CD4-positive, alpha-beta T cell treated with Interleukin-21 for 1 hour (primary cell): ENCODE measurements at places on chromosomes 4 and X.

DNA sequence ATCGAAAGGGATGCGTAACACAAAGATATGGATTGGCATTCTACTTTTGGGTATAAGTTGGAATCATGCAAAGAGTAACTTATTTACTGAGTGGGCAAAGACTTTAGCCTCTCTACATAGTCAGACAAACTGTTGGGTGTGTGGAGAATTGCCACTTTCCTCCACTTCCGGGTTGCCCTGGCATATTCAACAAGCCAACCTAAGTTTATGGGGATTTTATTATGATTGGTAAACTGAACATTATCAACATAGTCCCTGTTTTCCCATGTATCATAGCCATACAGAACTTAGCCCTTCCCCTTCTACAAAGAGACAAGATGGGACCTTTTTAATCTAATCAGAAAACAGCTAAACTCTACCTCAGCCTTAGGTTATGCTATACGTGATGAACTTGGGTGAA, 121.6 kb downstream of the AGTR2 start:
- DNase-seq: no peak

- no peak for DNase-seq
Measured at GRCh38 chr4:8862800-8863685, 8.6 kb downstream of the HMX1 start.

GRCh38 chr4:6526156-6526555, 48.8 kb upstream of the MAN2B2 start:
- DNase-seq: no peak

DNA sequence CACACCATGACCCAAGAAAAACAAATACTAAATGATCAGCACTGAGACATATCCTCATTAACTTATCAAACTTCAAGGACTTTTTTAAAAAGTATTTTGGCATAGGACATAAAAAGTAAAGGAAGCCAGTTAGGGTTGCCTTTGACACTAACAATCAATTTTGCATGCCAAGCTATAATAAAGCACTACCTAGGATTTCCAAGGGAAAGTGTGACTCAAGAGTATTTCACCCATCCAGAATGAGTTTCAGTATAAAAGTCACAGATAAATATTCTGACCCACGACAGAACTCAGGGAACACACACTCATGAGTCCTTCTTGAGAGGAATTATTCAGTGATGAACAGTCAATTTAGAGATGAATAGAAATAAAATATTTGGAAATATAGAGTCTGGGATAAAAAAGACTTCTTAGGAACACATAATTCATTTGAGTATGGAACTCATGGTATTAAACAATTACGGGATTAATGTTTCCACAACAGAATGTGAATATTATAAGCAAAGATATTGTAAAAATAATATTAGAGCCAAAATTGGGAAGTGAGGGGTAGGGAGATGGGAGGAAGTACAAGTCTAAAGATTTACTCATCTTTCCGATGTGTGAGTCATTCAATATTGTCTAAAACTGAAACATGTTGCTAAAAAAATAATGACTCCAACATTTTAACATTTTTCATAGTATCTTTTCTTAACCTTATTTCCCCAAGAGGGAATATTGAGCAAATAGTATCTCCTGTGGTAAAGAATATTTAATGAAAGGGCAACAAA, 143.5 kb upstream of the LNX1 start:
- no peak for DNase-seq

DNA sequence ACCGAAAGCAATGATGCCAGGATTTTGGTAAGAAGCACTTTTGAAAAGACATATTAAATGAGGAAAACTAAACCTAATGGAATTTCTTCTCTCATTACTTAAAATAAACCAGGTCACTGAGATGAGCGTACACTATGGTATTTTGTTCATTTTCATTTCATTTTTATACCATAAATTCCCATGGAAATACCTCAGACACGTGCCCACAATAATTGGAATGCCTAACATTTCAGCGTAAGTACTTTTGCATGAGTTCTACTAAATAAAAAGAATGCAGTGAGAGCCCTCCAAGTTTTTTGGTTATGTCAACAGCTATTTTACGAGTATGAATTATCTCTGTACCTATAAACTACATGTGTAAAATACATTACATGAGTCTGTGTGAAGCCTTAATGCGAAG, 3.2 kb downstream of the CAMK2D start:
- DNase-seq: no peak

GRCh38 chr4:38085751-38086150, 125.6 kb downstream of the PTTG2 start:
- no peak for DNase-seq

DNA sequence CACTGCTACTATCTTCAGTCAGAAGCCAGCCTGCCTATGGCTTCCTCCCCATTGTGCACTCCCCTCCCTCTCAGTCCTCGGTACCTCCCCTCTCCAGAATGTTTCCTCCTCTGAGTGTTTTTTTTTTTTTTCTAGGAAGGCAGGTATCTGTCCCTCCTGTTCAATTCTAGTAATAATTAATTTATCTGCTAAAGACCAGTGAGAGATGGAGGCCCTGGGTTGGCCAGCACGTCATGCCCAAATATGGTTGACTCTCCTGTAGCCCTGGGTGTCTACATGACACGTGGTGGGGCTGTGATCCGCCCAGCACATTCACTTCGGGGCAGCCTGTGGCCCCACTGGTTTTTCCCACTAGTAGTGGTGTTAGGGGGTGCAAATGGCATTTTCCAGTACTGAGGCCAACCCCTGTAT, 1.8 kb downstream of the FLNA start:
- peak; percentile 64 for DNase-seq

- DNase-seq: no peak
Measured at GRCh38 chr4:66604192-66604591, 933.9 kb upstream of the EPHA5 start.

- DNase-seq: no peak
Measured at GRCh38 chrX:136781180-136781797, 557 bp upstream of the ARHGEF6 start.

DNA sequence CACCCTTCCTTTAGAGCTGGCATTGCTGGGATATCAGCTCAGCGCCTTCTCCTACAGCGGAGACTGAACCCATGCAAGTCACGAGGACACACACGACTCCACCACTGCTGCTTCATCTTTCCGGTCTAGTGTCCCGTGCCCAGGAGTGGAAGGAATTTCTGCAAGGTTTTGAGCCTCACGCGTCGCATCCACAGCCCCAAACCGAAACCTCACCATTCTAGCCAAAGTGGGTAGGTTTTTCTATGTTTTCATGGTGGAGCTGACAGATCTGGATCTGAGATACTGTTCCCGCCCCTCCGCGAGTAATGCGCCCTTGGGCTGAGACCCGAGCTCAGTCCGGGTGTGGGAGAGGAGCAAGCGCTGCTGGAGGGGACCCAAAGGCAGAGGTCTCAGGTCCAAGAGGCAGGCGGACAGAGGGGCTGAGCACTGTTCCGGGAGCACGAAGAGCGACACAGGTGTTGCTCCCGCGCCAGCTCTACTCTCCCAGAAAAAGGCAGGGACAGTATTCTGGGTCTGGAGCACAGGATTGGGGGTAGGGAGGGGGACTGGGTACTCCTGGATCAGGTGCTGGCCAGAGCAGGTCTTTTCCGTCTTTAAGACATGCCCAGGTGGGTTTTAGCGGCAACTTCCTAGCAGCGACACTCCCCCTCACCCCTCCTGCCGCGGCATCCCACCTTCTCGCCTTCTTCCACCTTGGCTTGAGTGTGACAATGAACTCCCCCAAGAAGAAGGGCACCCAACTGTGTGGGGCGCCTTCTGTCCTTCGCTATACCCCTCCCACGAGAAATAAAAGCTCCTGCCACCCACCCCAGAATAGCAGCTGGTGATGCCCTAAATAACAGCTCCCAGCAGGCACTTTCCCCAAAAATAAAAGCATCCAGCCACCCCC, 1.8 kb downstream of the EPHA5 start:
- no peak for DNase-seq

- DNase-seq: no peak
Measured at GRCh38 chr4:186726426-186727168, 2.9 kb upstream of the FAT1 start.

DNA sequence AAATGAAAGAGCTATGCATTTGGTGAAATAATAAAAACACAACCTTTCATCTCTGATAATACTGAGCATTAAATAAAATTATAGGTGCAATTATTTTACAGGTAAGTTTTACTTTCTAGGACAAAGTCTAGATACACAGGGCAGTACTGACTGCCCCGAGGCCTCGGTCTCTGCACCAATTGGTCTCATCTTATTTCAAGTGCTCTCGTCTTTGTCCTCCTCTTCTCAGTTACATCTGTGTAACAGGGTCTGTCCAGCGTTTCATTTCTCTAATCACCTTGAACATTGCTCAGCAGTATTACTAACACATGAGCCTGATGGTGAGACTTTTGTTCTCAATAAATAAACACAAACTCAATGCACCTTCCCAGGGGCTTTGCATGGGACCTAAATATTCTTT, 44.5 kb downstream of the SORBS2 start:
- no peak for DNase-seq

DNA sequence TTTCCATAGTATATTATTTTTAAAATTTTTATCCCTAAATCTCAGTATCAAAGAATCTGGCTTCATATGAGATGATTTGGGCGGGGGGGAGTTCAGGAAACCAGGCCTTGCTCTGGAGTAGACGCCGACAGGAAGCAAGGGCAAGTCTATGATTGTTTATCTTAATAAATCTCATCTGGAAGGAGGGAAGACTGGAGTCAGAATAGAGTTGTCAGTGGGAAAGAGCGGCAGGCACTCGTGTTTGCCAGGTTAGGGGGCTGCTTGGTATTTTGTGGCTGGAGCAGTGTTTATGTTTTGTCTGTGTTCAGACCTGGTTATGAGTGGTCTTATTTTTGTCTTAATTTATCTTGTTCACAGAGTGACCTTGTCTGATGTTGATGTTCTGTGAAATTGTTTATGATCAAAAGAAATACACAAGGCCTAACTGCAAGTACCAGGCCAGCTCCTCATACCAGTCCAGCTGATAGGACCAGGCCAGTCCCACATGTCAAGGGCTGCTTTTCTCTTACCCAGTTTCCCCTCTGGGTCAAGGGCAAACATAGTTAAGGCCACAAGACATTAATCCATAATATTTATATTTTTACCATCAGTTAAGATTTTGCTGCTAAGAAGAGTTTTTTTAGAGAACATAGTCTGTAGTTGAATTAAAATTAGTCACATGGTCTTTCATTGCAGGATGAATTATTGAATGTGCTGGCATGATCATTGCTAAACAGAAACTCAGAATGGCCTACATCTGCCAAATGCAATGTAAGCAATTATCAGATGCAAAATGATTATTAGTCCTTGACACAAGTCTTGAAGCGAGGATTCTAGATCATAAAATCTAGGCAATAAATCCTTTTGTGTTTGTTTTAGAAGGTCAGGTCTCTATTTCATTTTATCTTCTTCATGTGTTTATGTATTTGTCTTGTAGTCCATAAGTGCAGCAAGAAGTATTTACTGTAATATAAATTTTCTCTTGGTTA, 176.5 kb downstream of the GASK1B start:
- no peak for DNase-seq

DNA sequence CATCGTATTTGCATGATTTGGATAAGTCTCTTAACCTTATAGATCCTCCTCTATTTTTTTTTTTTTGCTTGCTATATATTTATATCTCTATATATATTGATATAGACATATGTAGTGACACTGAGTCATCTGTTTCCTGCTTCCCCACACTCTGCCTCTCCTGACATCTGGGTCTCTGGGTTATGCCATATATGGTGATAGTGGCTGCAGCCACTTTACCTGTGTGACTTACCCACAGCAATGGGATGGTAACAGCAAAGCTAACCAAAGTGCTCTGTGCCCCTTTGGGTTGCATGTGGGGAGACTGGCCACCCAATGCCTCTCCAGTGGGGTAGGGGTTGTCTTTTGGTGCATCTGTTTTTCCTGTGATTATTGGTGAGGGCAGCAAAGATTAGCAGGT, 14.5 kb downstream of the CMC4 start:
- peak; percentile 25 for DNase-seq

DNA sequence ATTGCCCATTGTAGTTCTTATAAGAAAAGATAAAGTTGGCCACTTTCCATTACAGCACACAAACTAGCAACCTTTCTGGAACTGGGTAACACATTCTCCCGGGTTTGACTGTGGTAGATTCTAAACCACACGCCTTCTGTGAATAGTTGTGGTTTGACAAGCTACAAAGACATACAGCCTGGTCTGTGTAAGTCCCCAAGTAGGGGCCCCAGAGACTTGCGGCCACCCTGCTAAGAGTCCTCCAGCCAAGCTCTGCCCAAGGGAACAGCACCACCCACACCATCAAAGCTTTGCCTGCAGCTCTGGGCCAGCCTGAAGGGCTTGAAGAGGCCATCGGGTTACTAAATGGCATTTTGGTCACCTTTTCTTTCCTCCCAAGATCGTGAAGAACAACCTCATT, 203.4 kb downstream of the MAML3 start:
- peak; percentile 17 for DNase-seq

GRCh38 chr4:117793845-117794480, 240.3 kb upstream of the NDST3 start:
- DNase-seq: no peak

DNA sequence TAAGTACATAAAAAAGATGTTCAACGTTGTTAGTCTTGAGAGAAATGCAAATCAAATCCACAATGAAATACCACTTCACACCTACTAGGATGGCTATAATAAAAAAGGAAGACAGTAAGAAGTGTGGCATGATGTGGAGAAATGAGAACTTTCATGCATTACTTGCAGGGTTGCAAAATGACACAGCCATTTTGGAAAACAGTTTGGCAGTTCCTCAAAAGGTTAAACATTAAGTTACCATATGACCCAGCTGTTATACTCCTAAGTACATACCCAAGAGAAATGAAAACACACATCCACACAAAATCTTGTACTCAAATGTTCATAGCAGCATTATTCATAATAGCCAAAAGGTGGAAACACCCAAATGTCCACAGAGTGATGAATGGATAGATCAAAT, 25.8 kb upstream of the LIMCH1 start:
- no peak for DNase-seq

- DNase-seq: no peak
Measured at GRCh38 chr4:161564230-161564834, 599.5 kb downstream of the FSTL5 start.

DNA sequence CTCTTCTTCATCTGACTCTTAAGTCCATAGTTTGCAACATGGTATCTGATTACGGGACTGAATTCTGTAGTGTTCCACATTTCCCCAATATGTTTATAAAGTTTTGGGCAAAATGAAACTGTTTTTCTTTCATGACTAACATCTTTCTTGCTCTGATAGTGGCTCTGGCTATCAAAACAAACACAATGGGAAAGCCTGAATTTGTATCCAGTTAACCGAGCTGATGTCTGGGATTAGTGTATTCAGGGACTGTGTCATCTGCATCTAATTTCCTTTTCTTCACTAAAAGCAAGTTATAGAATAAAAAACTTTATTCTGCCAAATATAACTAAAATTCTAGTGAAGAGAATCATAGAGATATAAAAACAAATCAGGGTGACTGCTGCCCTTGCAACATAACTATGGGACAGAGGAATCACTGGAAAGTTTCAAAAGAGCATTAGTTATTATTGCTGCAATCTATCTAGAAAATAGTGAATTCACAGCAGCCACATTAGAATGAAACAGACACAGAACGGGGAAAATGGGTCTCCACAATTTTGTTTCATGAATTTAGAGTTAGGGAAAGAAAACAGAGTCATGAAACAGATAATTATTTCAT, 61.3 kb downstream of the ANTXR2 start:
- no peak for DNase-seq
